ENCODE measurements at places on chromosomes 3 and 15. TPM values are rescaled to one million over a fixed set of nuclear protein-coding genes. Genes with fewer than 3 reads are reported as not detected.

GOLGA8J gene
- total RNA-seq, result not detected

TNFSF10 gene
- not detected for total RNA-seq

TRAIP gene
- 2.7 TPM for total RNA-seq

FAM174B gene
- 21.9 TPM for total RNA-seq

ABCC5 gene
- 23.8 TPM for total RNA-seq

CYP1A2 gene
- not detected for total RNA-seq

ADGRG7 gene
- not detected for total RNA-seq

MESP2 gene
- total RNA-seq, result 0.36 TPM

SLC9A9 gene
- total RNA-seq, result 2.5 TPM

DNA sequence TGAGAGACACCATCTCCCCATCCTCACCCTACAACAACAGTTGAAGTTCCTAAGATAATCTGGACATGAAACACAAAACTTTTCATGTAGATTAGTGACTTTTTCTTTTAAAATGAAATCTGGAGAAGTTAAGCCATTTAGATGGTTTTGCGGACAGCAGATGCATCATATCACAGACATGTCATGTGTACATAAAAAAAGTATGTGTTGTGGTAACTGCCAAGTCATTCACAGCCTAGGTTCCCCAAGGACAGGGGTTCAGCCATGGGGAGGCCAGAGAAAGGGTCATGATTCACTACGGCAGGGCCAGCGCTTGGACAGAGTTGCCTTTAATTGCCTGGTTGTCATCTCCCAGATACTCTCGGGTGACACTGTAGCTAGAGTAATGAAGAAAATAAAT is 163.2 kb downstream of the PDZRN3 start:
- H3K27me3 ChIP-seq, result no peaks in the 10 kb centered on the region
- peaks cover 4% of the 10 kb centered on the region for H3K36me3 ChIP-seq
- no peak overlapping the region for H3K4me3 ChIP-seq
- H3K27ac ChIP-seq, result no peak overlapping the region
- peaks cover 5% of the 10 kb centered on the region for H3K4me1 ChIP-seq

DNA sequence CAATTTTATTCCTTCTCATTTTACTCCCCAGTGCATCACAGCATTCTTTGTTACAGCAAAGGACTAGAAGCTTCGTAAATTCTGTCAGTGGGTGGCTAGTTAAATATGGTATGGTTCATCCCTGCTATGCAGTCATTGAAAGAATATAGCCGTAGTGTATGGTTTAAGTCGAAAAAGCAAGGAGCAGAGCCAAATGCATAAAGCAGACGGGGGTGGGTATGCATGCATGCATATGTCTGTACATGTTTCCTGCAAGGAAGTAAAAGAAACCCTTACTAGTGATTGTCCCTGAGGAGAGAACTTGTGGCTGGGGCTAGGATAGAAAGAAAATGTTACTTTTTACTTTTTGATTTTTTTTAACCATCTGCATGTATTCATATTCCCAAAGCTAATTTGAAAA is 19.9 kb downstream of the RBP2 start:
- H3K36me3 ChIP-seq, result no peaks in the 10 kb centered on the region
- H3K27me3 ChIP-seq, result no peaks in the 10 kb centered on the region
- no peak overlapping the region for H3K27ac ChIP-seq

- H3K27ac ChIP-seq, result no peak overlapping the region
- H3K27me3 ChIP-seq, result peaks cover 2% of the 10 kb centered on the region
- DNase-seq, result no peak
- peaks cover 6% of the 10 kb centered on the region for H3K4me1 ChIP-seq
- H3K4me3 ChIP-seq, result no peak overlapping the region
Measured at GRCh38 chr15:28084547-28084946, 14.6 kb downstream of the OCA2 start.

DNA sequence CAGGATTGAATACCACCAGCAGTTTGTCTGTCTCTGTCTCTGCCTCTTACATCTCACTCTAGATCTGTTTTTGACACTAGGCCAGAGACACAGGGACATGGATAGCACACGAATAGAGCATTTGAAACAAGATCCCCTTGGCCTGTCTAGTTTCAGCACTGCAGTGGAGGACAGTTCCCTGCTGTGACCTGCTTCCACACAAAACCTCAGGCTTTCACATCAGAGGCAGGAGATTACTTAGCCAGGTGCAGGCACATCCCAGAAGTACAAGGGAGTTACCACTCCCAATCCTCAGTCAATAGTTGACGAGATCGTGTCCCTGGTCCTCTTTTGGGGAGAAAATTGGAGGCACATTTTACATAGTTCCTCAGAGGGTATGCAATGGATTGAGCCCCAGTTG is 34.0 kb upstream of the CCK start:
- peaks cover 28% of the 10 kb centered on the region for H3K27me3 ChIP-seq
- no peaks in the 10 kb centered on the region for H3K36me3 ChIP-seq
- H3K4me3 ChIP-seq, result no peak overlapping the region
- DNase-seq, result no peak

DNA sequence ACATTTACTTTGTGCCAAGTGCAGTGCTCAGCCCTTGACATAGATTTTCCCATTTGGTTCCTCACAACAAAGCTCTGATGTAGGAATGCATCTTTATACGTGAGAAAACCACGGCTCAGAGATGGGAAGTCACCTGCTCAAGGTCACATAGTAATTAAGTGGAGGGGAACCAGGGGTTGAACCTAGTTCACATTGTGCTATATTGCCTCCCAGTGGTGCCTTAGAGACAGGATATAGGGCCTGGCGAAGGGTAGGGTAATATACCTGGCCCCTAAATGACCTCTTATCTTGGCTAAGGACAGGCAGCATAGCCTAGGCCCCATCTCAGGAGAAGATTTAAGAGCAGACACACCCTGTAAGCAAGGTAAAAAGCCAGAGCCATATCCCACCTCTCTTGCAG is 71.5 kb downstream of the FOXP1 start:
- H3K4me3 ChIP-seq, result no peak overlapping the region
- H3K27me3 ChIP-seq, result no peaks in the 10 kb centered on the region
- no peak overlapping the region for H3K27ac ChIP-seq
- no peak for DNase-seq

- H3K27ac ChIP-seq, result peak overlapping the region; percentile 99
- H3K36me3 ChIP-seq, result peaks cover 2% of the 10 kb centered on the region
- no peak for DNase-seq
- peaks cover 56% of the 10 kb centered on the region for H3K4me1 ChIP-seq
- no peaks in the 10 kb centered on the region for H3K27me3 ChIP-seq
Measured at GRCh38 chr3:15646851-15647511, 45.4 kb downstream of the BTD start.

DNA sequence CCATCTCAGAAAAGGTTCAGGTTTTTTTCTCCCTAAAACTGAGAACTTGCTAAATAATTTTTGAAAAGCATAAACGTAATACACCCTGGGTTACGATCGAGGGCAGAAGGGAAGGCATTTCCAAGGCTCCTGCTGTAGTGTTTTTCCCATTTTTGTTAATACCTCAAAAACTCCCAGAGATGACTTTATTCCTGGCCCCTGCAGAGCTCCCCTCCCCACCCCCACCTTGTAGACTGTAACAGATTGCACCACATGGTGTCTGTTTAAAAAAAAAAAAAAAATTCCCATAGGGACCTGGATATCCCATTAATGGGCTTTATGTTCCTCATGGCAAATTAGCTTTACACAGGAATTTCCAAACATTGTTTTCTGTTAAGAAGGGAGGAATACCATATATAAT is 38.2 kb downstream of the FEZF2 start:
- H3K4me1 ChIP-seq, result no peaks in the 10 kb centered on the region
- no peak for DNase-seq
- H3K4me3 ChIP-seq, result no peak overlapping the region
- H3K27ac ChIP-seq, result no peak overlapping the region

GRCh38 chr3:181709537-181710279 is 2.0 kb upstream of the SOX2 start:
- peak overlapping the region; percentile 50 for H3K4me3 ChIP-seq
- peaks cover 2% of the 10 kb centered on the region for H3K36me3 ChIP-seq
- H3K27me3 ChIP-seq, result peaks cover 55% of the 10 kb centered on the region

DNA sequence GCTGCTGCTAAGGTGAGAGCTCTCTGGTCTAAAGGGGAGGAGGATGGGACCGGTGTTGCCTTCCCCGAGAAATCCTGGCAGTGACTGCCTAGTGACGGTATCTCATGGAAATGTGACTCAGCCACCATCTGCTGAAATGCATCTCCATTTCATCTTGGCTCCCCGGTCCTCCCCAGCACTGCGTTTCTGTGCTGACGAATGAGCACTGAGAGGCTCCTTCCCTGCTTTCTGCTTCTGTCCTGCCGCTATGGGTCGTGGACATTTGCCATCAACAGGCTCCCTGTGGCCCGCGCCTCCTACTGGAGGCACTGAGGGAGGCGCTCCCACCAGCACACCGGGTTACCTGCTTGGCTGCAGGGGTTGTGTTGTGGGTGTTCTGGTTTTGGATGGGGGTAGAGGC is 13.5 kb upstream of the SEC13 start:
- no peaks in the 10 kb centered on the region for H3K4me1 ChIP-seq
- H3K27me3 ChIP-seq, result peaks cover 45% of the 10 kb centered on the region
- H3K4me3 ChIP-seq, result no peak overlapping the region
- no peak for DNase-seq
- H3K36me3 ChIP-seq, result no peaks in the 10 kb centered on the region

- no peaks in the 10 kb centered on the region for H3K36me3 ChIP-seq
- H3K4me3 ChIP-seq, result no peak overlapping the region
- no peak for DNase-seq
- H3K27ac ChIP-seq, result peak overlapping the region; percentile 75
Measured at GRCh38 chr3:39260957-39261356, 18.9 kb downstream of the CX3CR1 start.

DNA sequence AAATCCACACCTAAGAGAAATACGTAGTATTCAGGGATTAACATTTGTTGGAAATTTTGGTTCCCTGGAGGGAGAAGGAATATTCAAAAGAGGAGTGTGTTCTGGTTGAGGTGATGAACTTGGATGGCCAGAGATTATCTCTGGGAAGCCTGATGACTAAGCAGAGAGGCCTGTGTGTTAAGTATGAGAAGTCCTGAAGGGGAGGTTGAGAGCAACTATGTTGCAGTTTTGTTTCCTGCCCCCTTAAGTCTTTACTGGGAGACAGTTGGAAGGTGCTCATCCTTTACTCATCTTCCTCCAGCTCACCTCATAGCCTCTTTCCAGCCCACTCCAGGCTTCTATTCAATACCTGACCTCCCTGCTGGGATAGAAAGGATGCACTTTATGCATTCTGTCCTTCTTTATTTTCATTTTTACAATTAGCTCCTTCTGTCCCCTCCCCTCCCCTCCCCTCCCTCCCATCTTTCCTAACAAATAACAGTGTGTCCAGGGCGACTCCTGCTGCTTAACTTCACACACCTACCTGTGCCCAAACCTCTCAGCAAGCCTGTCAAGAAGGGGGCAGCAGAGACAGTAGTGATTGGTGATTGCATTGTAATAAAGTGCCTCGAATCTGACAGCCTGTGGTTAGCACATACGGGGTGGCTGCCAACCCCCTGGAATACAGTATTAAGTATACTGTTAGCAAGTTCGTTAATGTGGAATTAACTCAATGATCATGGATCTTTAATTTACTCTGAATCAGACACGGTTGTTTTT is 11.9 kb downstream of the RAP2B start:
- peaks cover 3% of the 10 kb centered on the region for H3K36me3 ChIP-seq
- peaks cover 3% of the 10 kb centered on the region for H3K4me1 ChIP-seq
- DNase-seq, result no peak
- no peaks in the 10 kb centered on the region for H3K27me3 ChIP-seq
- no peak overlapping the region for H3K4me3 ChIP-seq

- no peaks in the 10 kb centered on the region for H3K36me3 ChIP-seq
- DNase-seq, result no peak
- peaks cover 9% of the 10 kb centered on the region for H3K27me3 ChIP-seq
- H3K4me1 ChIP-seq, result no peaks in the 10 kb centered on the region
- no peak overlapping the region for H3K27ac ChIP-seq
Measured at GRCh38 chr3:194861375-194861774, 175.7 kb downstream of the FAM43A start.

- H3K4me1 ChIP-seq, result peaks cover 8% of the 10 kb centered on the region
- no peaks in the 10 kb centered on the region for H3K27me3 ChIP-seq
- peak; percentile 72 for DNase-seq
- no peak overlapping the region for H3K27ac ChIP-seq
- H3K4me3 ChIP-seq, result no peak overlapping the region
Measured at GRCh38 chr15:77027697-77028450, 32.9 kb downstream of the PSTPIP1 start.

DNA sequence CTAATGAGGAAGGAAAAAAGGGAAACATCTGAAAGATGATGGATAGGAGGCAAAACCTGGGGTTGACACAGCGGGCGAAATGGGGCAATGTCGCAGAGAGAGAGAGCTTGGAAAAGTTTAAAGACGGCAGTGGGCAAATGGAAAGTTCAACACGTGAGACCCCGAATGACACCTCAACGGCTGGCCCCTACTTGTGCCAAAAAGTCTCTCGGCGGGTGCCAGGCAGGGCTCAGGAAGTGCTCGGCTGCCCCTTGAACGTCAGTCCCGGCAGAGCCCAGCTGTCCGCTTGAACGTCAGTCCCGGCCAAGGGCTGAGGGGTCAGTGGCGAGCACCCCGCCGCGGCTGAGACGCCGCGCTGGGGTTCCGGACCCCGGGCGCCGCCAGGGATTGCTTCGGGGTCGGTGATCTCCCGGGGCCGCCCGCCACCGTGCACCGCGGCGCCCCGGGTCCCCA is 658 bp downstream of the EOGT start:
- H3K27me3 ChIP-seq, result no peaks in the 10 kb centered on the region
- peak overlapping the region; percentile 71 for H3K4me3 ChIP-seq
- H3K4me1 ChIP-seq, result peaks cover 66% of the 10 kb centered on the region
- DNase-seq, result no peak
- peaks cover 11% of the 10 kb centered on the region for H3K36me3 ChIP-seq

DNA sequence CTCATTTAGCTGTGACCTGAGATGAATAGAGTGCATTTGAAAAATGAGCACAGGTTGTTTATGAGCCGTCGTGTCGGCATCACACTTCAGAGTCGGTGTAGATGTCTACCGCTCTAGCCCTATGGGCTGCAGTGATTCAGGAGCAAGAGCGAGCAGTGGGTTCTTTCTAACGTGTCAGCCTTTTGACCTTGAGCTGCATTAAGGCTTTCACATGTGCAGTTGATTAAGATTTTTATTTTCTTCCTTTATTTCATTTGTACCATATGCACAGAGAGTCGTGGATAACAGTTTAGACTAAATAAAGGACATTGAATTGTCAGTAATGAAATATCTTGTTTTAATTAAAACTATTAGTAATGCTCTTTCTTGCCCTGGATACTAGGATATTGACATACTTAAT is 368.2 kb downstream of the PTPRG start:
- H3K27ac ChIP-seq, result no peak overlapping the region
- DNase-seq, result no peak
- H3K27me3 ChIP-seq, result no peaks in the 10 kb centered on the region
- peaks cover 3% of the 10 kb centered on the region for H3K36me3 ChIP-seq
- H3K4me1 ChIP-seq, result peaks cover 41% of the 10 kb centered on the region

GRCh38 chr3:136802481-136802996 is 16.4 kb upstream of the SLC35G2 start:
- DNase-seq, result no peak
- peaks cover 19% of the 10 kb centered on the region for H3K4me1 ChIP-seq
- no peaks in the 10 kb centered on the region for H3K27me3 ChIP-seq
- H3K27ac ChIP-seq, result peak overlapping the region; percentile 64
- no peaks in the 10 kb centered on the region for H3K36me3 ChIP-seq

- no peaks in the 10 kb centered on the region for H3K36me3 ChIP-seq
- peaks cover 74% of the 10 kb centered on the region for H3K4me1 ChIP-seq
- H3K27ac ChIP-seq, result peak overlapping the region; percentile 69
Measured at GRCh38 chr3:159855599-159856346, 132.9 kb upstream of the IL12A start.

GRCh38 chr3:88150371-88150770 is 612 bp downstream of the C3orf38 start:
- H3K27me3 ChIP-seq, result no peaks in the 10 kb centered on the region
- peak overlapping the region; percentile 94 for H3K4me3 ChIP-seq
- peaks cover 24% of the 10 kb centered on the region for H3K4me1 ChIP-seq
- H3K36me3 ChIP-seq, result peaks cover 3% of the 10 kb centered on the region

Data from chondrocyte (in vitro differentiated cells).